ENCODE measurements at places on chromosomes 4 and X.

GRCh38 chr4:143986180-143986579 lies 33.0 kb downstream of the GYPB start:
- DNase-seq = no peak

GRCh38 chrX:106479920-106480319 lies 131.9 kb upstream of the RADX start:
- DNase-seq = no peak

GRCh38 chr4:121952290-121952689 lies 430 bp upstream of the TRPC3 start:
- DNase-seq = no peak

GRCh38 chr4:83318666-83319065 lies 16.0 kb downstream of the HPSE start:
- DNase-seq = no peak

GRCh38 chr4:7786517-7786916 lies 153.1 kb downstream of the AFAP1 start:
- DNase-seq = no peak

DNA sequence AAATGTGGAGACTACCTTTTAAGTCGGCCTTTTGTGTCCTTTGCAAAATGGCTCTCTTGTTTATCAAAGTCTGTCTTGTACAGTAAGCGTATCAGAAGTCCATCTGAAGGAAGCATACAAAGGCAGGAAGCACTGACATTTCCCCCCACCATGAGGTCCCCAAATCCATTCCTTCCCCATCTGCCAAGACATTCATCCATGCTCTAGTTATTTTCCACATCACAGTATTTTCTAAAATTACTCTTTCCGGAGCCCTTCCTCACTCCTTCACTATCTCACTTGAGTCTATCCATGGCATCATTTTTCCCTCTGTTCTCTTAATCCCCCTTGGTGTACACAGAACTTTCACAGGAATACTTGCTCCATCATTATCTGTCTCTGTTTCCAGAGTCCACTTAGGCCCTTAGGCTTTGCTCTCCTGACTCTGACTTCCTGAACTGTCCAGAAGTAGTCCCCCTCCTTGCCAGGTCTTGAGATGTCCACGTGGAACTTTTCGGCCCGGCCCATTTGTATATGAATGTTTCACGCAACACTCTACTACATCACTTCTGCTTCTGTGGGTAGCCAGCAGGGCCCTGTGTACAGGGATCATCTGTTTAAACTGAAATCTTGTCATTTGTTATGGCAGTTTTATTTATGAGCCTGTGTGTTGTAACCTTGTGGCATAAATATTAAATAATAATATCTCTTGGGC lies 2.1 kb downstream of the SEL1L3 start:
- no peak for DNase-seq

GRCh38 chrX:82031250-82031649 lies 829.3 kb downstream of the SH3BGRL start:
- DNase-seq = no peak

DNA sequence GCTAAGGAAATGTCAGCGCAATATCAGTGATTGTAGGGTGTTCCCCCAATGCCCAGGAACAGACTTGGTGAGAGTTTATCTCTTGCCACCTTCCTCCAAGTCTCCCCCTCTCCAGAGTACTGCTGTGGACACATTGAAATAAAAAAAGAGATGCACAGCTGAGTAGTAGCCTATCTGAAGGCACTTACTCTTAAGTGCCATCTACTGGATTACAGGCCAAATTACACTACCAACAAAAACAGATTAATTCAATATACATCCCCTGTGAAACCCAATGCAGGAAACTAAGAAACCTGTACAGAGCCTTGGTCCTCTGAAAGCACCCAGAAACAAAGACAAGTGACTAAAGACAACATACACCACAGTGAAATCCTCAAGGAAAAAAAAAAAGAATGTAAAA lies 460.3 kb downstream of the ZIC3 start:
- DNase-seq = no peak

- no peak for DNase-seq
Measured at GRCh38 chrX:38887222-38887621, 86.0 kb downstream of the MID1IP1 start.

- DNase-seq = no peak
Measured at GRCh38 chr4:172153719-172154118, 340.5 kb downstream of the GALNTL6 start.

DNA sequence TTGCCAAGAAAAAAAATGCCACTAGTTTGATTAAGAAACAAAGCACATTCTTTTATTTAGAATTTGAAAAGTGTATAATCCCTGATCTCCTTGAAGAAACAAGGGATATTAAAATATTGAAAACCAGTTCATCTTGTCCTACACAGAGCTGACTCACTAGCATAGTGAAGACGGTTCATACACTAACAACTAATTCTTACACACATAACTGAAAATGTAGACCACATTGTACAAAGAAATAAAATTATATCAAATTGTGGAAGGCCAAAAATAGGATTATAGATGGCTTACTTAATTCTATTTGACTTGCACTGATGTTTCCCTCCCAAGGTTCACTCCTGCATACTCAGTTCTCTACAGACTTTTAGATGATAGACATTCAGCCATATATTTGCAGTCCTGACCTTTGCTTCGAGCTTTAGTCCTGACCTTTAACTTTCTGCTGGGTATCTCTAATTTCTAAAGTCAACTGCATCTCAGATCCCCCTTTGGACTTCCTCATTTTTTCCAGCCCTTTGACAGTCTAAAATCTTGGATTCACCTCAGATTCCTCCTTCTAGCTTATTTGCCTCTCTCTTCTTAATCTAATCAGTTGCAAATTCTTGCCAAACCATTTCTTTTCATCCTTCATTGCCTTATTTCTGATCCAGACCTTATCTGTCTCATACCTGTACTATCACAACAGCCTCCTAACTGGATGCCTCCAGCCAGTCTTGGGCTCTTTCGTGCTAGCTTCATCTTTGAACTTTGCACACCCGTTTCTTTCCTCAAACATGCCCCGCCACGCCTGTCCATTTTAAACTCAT lies 4.5 kb upstream of the WWC2 start:
- no peak for DNase-seq

DNA sequence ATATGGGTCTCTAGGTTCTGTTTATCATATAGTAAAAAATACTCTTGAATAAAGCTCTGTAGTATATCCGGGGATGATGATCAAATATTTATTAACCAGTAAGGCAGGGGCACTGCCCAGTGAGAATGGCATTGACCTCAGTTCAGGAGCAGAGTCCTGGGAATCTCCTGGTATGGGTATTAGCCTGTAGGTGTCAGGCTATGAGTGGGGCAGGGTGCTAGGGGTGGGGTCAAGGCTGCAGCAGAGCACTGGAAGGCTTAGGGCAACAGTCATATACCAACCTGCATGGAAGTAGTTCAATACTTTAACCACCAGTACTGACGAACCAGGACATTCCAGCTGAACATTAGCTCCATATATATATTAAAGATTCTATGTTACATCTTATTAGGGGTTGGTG lies 220.4 kb upstream of the ANXA3 start:
- DNase-seq = no peak

DNA sequence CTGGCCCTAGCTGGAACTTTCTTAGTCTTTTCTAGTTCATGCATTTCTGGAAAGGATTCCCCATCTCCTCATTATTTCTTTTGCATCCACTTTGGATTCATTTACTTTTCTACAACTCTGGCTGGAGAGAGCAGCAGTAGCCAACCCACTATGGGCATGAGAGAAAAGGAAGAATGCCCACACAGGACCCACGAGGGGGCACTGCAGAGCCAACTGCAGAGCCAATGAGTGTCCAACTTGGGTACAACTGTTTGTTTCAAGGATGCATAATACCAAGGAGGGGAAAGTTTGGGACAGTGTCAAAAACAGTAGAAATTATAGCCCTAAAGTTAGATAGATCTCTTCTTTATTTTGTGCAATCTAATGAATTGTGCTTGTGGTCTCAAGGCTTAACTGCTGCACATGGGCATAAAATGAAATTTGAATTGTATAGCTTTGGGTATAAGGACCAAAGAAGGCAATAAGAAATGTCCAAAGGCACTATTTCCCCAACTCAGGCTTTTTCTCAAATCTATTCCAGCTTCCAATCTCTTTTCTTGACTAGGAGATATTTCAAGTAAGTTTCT lies 230.6 kb downstream of the NSUN7 start:
- no peak for DNase-seq

DNA sequence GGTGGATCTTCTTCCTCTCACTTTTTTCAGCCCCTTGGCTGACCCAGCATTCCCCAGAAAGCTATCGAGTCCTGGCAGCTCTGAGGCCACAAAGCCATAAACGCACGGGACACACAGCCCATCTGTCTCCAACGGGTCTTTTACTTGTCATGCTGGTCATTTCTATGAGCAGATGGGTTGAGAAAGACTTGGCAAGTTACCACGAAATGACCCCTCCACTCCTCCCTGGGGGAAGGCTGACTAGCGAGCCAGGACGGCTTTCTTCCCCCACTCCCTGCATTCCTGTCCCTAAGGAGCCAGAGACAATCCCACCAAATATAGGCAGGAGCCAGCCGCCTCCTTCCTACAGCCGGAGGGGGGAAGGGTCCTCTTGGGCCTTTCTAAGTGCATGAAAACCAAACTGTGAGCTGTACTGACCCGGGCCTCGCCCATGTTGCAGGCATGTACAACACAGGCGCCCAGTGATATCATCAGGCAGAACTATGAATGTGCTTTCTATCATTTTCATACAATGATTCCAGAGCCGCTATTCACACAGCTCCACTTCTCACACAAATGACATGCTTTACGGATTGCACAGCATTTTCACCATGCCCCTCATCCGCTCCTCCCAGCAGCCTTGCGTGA lies 28.6 kb downstream of the AFAP1 start:
- no peak for DNase-seq

GRCh38 chrX:104567506-104567905 lies 1.5 kb downstream of the IL1RAPL2 start:
- DNase-seq = no peak

GRCh38 chr4:94714365-94715160 lies 43.2 kb upstream of the BMPR1B start:
- DNase-seq = no peak

GRCh38 chrX:15207994-15208393 lies 61.9 kb downstream of the ASB9 start:
- no peak for DNase-seq

GRCh38 chr4:24730256-24731001 lies 64.9 kb upstream of the SOD3 start:
- DNase-seq = no peak

DNA sequence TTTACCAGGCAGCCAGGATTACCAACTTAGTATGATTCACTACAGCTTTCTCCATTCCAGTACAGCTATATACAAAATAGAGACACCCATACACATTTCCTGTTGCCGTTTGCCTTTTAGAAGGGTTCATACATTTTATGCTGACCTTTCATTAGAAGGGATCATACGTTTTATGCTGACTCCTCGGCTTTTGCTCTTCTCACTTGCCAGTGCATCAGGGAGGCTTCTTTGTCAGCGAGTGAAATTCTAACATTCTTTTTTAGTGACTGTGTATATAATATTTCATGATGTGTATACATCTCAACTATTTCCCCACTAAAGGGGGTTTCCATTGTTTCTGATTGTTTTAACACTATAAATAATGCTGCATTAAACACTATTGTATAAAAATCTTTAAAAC lies 552.6 kb downstream of the TRIML1 start:
- no peak for DNase-seq

- DNase-seq = no peak
Measured at GRCh38 chr4:153223427-153223801, 19.2 kb downstream of the TRIM2 start.

DNA sequence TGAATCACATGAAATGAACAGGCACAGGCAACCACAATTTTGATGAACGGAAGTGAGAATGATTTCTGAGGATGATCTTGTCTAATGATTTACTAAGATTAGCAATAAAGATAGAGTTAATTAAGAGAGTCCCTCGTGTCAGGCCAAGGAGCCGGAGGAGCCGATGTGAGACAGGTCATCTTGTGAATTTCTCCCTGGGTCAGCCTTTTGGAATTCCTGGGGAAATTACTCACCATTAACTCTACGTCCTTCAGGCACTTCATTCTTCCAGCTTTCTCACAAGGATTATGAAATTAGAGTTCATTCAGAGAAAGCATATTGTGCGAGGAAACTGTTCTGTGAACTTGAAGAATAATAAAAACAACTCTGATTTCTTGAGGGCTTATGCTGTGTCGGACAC lies 86.7 kb downstream of the PSAPL1 start:
- no peak for DNase-seq

DNA sequence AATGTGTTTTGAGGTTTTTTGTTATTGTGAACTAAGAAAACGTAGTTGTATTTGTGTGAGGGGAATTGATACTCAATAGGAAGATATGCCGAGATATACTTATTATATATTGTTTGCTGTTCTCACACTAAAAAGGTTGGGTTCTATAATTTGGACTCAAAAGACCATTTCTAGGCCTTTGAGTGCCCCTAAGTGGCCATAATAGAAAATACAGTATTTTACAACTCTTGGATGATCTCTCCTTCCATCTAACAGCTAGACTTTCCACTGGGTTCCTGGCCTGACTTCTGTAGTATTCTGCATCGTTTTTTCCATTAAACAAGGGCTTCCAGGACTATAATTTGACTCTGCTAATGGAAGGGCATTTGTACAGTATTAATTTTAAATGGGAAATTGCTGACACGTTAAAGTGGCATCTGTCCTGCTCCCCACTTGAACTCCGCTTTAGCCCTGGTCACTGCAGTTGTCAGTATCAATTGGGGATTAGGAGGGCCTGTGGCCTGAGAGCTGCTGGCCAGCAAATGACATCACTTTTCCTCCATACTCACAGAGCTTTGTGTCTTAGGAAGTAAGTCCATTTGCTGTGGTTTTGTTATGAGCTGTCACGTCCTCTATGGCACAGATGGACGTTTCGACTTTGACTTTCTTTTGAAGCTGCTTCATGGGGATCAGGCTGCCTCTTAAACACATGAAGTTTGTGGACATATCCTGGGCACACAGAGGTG lies 176.9 kb downstream of the SLIT2 start:
- DNase-seq = no peak

GRCh38 chr4:108458681-108459080 lies 161.7 kb upstream of the RPL34 start:
- DNase-seq = no peak

- DNase-seq = no peak
Measured at GRCh38 chrX:48035891-48036290, 29.1 kb downstream of the SPACA5 start.

DNA sequence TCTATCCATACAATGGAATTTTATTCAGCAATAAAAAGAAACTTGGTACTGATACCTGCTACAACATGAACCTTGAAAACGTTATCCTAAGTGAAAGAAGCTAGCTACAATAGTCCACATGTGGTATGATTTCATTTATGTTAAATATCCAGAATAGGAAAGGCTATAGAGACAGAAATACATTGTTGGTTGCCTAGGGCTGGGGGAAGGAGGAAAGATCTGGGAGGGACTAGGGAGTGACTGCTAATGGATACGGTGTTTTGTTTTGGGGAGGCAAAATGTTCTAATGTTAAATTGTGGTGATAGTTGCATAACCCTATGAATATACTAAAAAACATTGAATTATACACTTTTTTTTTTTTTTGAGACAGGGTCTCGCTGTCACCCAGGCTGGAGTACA lies 141.1 kb upstream of the ARX start:
- no peak for DNase-seq

- no peak for DNase-seq
Measured at GRCh38 chrX:42818151-42818921, 40.4 kb upstream of the PPP1R2C start.

All from GOT3 (cell line).